Activated T-cell treated with anti-CD3 and anti-CD28 coated beads for 4 hours (primary cell): ENCODE measurements at places on chromosomes 16 and 17.

DNA sequence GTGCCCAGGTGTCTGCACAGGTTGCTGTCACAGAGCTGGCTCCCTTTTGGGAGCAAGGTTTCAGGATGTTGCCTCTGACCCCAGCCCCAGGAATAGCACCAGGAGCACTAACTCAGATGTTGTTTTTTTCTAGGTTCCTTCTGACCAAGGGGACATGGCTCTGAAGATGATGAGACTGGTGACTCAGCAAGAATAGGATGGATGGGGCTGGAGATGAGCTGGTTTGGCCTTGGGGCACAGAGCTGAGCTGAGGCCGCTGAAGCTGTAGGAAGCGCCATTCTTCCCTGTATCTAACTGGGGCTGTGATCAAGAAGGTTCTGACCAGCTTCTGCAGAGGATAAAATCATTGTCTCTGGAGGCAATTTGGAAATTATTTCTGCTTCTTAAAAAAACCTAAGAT is 28.1 kb downstream of the SCPEP1 start:
- DNase-seq, result no peak

GRCh38 chr17:31550389-31551056 is 159.0 kb downstream of the RAB11FIP4 start:
- no peak for DNase-seq

GRCh38 chr17:9868552-9868951 is 36.5 kb downstream of the RCVRN start:
- DNase-seq, result no peak

DNA sequence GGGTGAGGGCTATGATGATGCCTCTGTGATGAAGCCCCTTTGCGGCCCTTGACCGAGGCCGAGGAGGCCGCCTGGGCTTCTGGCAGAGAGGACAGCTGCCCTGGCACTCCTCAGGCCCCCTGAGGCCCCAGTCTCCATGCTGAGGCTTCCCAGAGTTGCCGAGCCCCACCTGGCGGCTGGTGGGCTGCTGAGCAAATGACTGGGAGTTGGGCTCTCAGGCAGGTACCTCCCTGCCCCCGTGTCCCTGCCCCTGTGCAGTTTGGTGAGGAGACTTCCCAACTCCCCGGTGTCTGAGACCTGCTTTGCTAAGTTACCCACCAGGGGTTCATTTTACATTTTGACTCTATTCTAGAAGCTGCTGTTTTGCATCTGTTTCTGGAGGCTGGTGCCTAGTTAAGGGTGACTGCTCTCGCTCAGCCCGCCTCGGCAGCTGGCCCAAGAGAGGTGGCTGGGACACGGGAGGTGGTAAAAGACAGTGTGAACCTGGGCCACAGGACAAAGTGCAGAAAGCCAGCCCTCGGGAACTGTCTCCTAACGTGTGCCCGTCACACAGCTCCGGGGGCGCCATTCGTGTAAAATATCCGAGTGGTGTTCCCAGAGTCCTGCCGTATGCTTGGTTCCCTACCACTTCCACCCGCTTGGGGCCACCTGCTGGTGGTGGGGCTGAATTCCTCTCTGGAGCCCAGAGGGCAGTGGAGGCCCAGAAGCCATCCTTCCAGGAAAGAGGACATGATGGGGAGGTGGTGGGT is 134.5 kb downstream of the RAB11FIP4 start:
- no peak for DNase-seq

GRCh38 chr17:1460233-1460632 is 4.2 kb upstream of the CRK start:
- no peak for DNase-seq

DNA sequence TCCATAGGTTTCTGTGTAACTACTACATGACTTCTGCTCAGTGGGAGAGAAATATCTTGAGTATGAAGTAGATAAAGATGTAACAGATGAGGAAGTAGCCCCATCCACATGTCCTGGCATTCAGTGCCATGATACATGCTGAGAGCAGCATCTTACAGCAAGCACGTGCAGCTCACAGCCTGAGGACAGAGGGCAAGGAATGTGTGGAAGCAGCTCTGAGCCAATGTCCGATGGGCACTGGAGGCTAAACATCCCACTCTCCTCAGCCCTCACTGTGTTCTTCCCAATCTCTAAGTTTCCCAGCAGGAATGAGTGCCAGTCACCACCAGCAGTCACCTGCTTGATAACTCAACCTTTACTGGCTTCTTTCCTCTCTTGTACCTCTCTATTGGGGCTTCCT is 40.4 kb downstream of the CFDP1 start:
- DNase-seq, result no peak

DNA sequence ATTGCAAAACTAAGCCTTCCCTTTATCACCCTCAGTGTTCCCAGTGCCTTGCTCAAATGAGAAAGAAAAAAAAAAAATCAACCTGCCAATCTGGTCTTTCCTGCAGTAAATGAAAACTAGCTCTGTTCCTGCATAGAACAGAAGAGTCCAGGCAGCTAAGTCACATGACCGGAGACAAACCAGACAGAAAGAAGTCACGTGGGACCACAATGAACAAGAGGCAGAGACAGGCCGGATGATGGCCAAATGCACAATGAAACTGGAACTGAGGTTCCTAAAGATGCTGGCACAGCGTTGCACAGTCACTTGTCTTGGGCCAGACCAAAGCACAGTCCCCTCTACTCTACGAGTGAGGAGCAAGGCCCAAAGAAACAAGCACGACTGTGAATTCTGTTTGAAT is 172.5 kb downstream of the GRIN2A start:
- no peak for DNase-seq

GRCh38 chr16:2791174-2791573 is 3.8 kb upstream of the PRSS33 start:
- DNase-seq, result no peak

DNA sequence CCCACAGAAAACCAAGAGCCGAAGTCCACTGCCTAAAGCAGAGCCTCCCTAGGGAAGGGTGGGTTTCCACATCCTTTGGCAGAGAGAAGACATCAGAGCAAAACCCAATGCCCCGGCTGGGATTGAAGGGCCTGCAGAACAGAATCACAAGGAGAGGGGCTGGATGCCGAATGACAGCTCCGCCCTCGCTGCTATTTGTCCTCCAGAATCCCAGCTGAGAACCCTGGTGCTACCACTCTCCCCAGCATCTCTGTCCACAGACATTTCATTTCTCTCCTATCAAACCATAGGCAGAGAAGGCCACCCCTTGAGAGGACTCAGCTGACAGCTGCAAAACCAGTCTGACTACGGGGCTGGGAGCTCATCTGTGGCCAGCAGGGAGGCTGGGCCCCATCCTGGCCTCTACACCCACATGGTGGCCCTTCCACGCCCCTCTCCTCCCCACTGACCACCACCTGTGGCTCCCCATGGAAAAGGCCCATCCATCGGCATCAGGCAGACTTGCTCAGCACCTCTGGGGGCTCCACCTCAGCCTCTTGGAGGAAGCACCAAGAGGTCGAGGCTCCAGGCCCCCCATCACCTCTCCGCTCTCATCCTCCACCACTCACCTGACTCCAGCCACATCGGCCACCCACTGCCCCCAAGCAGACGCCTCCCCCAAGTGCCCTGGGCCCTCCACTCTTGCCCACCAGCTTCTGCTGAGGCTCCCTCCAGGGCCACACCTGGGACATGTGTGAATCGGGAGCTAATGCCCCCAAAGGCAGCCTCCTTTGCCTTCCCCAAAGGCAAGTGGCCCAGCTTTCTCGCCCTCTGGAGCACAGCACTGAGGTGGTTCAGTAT is 288.5 kb downstream of the C16orf95 start:
- no peak for DNase-seq

DNA sequence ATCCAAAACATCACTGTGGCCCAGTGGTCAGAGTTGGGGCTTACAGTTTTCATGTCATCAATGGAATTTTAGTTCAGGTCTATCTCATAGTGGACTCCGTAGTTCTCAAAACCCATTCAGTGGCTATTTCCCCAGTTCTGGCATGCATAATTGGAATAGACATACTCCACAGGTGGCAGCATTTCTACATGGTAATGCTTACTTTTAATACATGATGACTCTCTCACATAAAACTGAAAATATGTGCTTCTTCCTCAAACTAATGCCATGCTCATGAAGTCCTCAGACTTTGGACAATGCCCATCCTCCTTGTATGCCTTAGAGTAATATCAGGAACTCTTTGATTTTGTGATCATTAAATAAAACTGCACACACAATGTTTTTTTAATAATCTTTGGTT is 857.4 kb upstream of the GOT2 start:
- DNase-seq, result no peak

- DNase-seq, result no peak
Measured at GRCh38 chr17:1315409-1315808, 35.9 kb downstream of the TRARG1 start.

DNA sequence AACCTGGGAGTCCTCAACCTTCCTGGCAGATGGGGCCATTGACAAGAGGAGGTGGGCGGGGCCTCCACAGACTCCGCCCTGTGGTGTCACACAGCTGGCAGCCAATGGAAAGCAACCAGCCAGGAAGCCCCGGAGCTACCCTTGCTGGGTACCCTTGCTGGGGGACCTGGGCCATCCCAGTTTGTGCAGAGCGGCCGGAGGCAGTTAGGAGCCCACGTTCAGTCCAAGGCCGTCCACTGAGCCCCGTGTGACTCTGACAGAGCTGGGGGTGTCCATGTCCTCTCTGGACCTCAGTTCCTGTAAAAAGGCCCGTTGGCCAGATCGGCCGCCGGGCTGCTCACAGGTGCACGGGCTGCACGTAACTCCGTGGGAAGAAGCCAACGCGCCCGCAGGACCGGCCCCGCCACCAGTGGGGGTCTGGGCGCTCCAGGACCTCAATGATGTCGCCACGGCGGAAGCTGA is 17.1 kb upstream of the FAM83G start:
- DNase-seq, result no peak

GRCh38 chr17:17232303-17232621 is 4.7 kb downstream of the FLCN start:
- DNase-seq, result no peak

- no peak for DNase-seq
Measured at GRCh38 chr17:57999496-58000017, 7.5 kb downstream of the SRSF1 start.

DNA sequence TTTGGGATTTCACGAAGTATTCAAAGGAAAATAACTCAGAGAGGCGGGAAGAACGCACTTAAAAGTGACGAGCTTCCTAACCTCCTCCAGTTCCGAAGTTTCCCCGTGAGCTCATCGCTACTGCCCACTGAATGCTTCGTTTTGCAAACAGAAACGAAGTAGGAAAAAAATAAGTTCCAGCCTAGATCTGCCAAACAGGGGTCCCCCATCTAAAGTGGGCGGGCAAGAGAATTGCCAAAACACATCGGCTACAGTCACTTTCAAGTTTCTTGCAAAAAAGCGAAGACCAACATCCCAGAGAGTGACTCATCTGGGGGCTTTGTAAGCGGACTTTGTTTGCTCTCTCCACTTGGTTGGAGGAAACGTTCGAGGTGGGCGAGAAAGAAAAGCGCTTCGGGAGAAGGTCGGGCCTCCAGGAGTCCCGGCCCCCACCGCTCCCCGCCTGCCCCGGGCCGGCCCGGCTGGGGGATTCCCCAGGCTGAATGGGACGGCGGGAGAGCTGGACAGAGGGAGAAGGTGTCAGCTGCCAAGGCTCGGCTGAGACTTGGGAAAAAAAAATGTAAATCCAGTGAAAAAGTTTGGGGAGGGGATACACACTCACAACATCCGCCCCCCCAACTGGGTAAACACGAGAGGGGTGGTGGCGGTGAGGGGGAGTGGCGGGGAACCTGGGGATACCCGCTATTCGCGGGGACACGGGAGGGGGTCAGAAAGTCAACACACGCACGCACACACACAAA is 1.0 kb downstream of the VEZF1 start:
- no peak for DNase-seq

- DNase-seq, result no peak
Measured at GRCh38 chr16:74800216-74800871, 25.7 kb upstream of the FA2H start.

GRCh38 chr16:81855552-81856153 is 76.6 kb downstream of the PLCG2 start:
- DNase-seq, result no peak

- no peak for DNase-seq
Measured at GRCh38 chr17:14701886-14702285, 401.0 kb downstream of the HS3ST3B1 start.

DNA sequence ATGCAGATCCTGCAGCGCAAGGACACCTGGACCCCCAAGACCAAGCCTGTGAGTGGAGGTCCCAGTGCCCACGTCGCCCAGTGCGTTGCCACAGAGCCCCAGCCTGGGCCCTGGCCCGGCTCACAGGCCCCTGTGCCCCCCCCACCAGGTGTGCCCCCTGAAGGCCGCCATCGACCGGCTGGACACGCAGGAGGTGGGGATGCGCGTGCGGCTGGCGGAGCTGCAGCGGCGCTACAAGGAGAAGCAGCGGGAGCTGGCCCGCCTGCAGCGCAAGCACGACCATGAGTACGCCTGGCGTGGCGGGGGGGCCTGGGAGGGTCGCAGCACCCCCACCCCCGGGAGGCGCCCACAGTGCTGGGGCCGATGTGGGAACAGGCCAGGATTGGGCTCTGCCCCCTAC is 56.6 kb downstream of the BAHCC1 start:
- DNase-seq, result no peak

DNA sequence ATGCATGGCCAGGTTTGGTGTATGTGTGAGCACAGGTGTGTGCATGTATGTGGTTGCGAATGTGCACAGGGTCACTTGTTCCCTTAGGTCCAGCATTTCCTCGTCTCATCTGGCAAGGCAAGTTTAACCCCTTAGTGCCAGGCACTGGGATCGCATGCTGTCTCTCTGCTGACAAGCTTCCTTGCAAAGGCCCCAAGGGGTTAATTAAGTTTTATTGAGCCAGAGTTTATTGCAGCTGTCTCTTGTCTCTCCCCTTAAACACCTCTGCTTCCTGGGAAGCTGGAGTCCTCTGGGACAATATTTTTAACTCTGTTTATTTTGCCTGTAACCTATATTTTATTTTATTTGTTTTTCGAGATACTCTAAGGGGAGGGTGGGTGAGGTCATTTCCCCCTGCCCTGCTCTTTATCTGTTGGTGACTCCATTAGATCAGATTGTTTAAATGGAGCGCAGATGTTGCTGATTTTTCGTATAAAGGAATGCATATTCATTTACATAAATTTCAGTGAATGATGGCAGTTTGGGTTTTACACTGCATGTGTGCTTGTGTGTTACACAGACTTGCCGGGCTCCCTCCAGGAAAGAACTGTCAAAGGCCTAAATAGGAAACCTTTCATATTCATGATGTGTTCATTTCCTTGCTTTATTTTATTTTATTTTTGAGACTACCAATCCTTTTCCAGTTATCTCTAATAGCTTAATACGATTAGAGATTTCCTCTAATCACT is 99.7 kb downstream of the CBLN1 start:
- DNase-seq, result no peak

- no peak for DNase-seq
Measured at GRCh38 chr16:5615868-5616642, 518.5 kb upstream of the EEF2KMT start.

GRCh38 chr16:67264277-67264676 is 15.1 kb upstream of the PLEKHG4 start:
- no peak for DNase-seq
